ENCODE measurements at places on chromosomes 11 and 22. TPM values are rescaled to one million over a fixed set of nuclear protein-coding genes. Genes with fewer than 3 reads are reported as not detected.
A peak's percentile ranks its signal among the peaks of the same experiment; 100 is the strongest.

DNA sequence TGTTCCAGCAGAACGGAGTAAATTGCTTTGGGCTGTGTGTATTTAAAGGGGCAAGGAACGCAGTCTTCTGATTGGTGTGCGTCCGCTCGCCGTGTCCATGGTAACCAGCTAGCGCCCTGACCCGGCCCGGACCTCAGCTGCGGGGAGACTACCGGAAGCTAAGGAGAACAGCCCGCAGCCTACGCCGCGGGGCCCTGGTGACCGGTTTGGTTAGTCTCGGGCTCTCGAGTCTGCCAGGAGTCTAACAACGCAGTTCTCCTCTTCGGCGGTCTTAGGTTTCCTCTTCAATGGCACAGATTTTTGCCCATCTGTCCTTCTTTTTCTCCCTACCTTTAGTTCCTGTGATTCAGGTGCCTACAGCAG, 3.5 kb upstream of the OR56A3 start:
- no peak for DNase-seq
- no peaks in the 10 kb centered on the region for H3K36me3 ChIP-seq
- H3K4me3 ChIP-seq = no peak overlapping the region
- H3K27me3 ChIP-seq = no peaks in the 10 kb centered on the region
- H3K4me1 ChIP-seq = no peaks in the 10 kb centered on the region
- H3K27ac ChIP-seq = no peak overlapping the region

DNA sequence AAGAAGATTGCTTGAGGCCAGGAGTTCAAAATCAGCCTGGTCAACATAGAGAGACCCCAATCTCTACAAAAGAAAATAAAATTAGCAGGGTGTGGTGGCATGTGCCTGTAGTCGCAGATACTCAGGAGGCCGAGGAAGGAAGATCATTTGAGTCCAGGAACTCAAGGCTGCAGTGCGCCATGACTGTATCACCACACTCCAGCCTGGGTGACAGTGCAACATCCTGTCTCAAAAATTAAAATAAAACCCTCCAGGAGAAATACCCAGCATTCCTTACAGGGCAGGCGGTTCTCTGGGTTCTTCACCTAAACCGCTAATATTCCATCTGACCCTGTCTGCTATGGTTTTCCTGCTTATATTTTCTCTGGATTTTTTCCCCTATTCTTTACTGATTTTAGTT, 13.5 kb downstream of the TCF20 start:
- no peaks in the 10 kb centered on the region for H3K36me3 ChIP-seq
- no peak for DNase-seq
- no peak overlapping the region for H3K4me3 ChIP-seq

- H3K4me3 ChIP-seq = no peak overlapping the region
- H3K36me3 ChIP-seq = no peaks in the 10 kb centered on the region
- H3K27me3 ChIP-seq = no peaks in the 10 kb centered on the region
- DNase-seq = no peak
- no peak overlapping the region for H3K27ac ChIP-seq
Observed at GRCh38 chr22:26744892-26745808, 87.8 kb downstream of the MIAT start.

DNA sequence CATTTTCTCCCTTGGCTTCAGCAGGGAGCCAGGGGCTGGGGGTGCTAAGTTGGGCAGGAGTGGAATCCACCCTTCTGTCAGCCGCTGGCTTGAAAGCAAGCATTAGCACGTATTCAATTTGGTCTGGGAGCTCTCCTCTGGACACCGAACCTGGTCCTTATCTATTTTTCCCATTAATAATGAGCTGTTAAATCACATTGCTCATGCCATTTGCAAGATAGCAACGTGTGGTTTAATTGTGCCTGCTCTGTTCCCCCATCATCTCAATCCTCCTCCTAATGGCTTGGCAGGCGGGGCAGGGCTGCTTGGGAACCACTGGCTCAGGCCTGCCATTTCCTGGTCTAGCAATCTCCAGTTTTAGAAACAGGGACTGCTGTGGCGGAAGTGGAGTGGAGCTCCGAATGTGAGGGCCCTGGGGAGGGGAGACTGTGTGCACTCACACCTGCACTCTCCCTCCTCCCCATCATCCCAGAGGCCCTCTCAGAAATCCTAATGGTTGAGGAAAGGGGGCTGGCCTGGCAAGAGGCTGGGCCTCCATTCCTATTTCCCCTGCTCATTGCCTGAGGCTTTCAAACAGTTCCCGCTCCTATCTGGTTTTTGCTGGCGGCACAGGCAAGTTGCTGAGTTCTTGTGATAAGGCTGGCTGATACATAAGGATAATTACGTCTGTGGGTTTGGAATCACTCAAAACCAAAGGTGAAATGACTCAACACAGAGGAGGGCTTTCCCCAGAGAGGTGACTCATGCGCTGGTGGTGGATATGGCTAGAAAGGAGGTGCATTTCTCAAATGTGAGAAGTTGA, 201.2 kb upstream of the E2F8 start:
- H3K4me3 ChIP-seq = no peak overlapping the region
- DNase-seq = no peak
- no peaks in the 10 kb centered on the region for H3K4me1 ChIP-seq
- H3K27me3 ChIP-seq = no peaks in the 10 kb centered on the region
- no peaks in the 10 kb centered on the region for H3K36me3 ChIP-seq

DNA sequence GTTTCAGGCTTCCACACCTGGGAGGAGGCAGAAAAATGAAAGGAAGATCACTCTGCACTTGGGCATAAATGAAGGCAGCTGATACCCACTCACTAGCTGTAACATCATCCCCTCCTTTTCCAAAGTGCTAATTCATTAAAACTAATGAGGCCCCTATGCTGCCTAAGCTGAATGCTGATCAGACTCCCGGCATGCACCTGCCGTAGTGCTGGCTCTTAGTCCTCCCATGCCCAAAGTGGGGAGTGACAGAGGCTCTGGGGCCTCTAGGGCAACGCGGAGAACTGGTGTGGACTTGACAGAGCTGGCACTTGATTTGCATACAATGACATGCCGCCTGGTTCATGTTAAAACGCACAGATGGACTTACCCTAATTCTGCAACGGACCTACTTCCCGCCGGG, 96.5 kb upstream of the NCAM1 start:
- H3K27ac ChIP-seq = no peak overlapping the region
- no peaks in the 10 kb centered on the region for H3K4me1 ChIP-seq
- no peak overlapping the region for H3K4me3 ChIP-seq
- no peaks in the 10 kb centered on the region for H3K36me3 ChIP-seq
- DNase-seq = no peak
- H3K27me3 ChIP-seq = no peaks in the 10 kb centered on the region

DNA sequence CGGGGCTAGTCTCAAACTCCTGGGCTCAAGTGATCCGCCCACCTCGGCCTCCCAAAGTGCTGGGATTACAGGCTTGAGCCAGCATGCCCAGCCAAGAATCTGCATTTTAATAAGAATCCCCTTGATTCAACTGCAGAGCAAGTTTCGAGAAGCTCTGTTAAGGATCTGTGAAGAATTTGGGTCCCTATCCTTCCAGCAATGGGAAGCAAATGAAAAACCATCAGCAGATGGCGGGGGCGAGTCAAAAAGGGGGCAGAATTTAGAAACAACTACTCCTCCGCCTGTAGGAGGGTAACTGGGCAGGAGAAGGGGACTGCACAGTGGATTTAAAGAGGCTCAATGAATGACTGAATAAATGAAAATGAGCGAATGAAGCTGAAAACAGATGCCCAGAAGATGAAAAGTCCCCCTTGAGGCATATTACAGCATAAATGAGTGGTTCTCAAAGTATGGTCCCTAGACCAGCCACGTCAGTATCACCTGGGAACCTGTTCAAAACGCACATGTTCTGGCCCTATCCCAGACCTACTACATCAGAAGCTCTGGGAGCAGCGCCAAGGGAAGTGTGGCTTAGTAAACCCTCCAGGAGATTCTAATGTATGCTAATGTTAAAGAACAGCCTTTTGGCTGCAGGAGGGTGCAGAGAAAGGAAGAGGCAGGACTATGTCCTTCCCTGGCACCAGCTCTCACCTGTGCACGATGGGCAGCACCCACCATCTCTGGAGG, 15.0 kb downstream of the VWCE start:
- no peak overlapping the region for H3K4me3 ChIP-seq
- H3K4me1 ChIP-seq = no peaks in the 10 kb centered on the region
- H3K36me3 ChIP-seq = no peaks in the 10 kb centered on the region
- H3K27me3 ChIP-seq = no peaks in the 10 kb centered on the region
- no peak for DNase-seq
- no peak overlapping the region for H3K27ac ChIP-seq

DNA sequence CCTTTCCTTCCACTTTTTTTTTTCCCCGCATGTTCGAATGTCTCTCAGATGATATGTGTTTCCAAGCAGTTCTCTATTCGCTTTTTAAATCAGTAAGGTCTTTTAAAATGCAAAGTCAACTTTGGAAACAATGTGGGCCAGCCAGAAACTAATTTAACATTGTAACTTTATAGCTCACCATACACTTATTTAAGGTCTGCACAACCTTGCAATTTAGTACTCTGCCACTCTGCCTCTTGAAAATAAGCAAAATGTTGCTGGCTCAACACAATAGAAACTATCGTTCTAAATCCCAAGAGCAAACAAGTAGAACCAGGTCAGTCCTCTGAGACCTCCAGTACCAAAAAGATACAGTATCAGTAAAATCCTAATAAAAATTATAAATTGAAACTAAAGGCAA, 109.0 kb downstream of the SIK3 start:
- no peak overlapping the region for H3K4me3 ChIP-seq
- no peaks in the 10 kb centered on the region for H3K36me3 ChIP-seq
- no peak overlapping the region for H3K27ac ChIP-seq
- H3K4me1 ChIP-seq = peaks cover 36% of the 10 kb centered on the region
- DNase-seq = no peak

DNA sequence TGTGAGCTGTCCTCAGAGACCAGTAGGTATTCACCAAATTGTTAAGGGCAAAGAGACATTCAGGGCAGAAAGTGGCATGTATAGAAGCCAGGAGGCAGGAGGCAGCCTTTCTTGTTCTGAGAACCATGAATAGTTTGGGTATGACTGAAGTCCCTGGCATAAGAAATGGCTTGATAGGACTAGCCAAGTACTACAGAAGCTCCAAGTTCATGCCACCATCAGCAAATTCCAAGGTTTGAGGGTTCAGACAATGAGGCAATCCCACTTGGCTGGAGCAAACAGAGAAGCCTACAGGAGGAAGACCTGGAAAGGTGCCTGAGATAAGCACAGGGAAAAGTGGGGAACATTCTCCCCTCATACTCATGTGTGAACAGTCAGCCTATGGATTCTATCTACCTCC, 25.8 kb downstream of the XRRA1 start:
- H3K27ac ChIP-seq = no peak overlapping the region
- H3K36me3 ChIP-seq = peaks cover 7% of the 10 kb centered on the region
- H3K27me3 ChIP-seq = no peaks in the 10 kb centered on the region
- H3K4me1 ChIP-seq = no peaks in the 10 kb centered on the region
- no peak for DNase-seq
- H3K4me3 ChIP-seq = no peak overlapping the region

GRCh38 chr11:1943977-1944376, 3.2 kb upstream of the MRPL23 start:
- no peak for DNase-seq
- no peaks in the 10 kb centered on the region for H3K27me3 ChIP-seq
- H3K27ac ChIP-seq = no peak overlapping the region
- H3K4me1 ChIP-seq = no peaks in the 10 kb centered on the region

- peak overlapping the region; percentile 71 for H3K27ac ChIP-seq
- H3K27me3 ChIP-seq = no peaks in the 10 kb centered on the region
- DNase-seq = peak; percentile 72
- H3K36me3 ChIP-seq = peaks cover 8% of the 10 kb centered on the region
Observed at GRCh38 chr22:36156515-36157419, 3.8 kb downstream of the APOL3 start.

The OR8G5 gene
- not detected for total RNA-seq

DNA sequence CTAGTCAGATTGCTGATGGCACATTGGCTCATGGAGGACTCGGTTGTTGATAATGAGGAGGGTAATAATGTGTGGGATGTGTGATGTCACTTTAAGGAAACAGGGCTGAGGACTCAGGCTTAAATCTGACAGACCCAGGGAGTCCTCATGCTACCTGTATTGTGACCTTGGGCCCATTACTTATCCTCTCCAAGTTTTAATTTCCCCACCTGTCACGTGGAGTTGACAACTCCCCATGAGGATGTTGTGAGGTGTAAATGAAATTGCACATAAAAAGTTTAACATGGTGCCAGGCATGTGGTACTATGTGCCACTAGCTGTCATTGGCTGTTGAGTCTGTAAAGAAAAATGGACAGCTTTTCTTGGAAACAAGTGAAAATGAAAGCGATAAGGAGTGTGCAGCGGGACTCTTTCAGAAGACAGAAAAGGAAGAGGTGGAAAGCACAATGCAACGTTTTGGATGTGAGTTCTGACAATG, 15.3 kb downstream of the IL10RA start:
- peaks cover 32% of the 10 kb centered on the region for H3K36me3 ChIP-seq
- H3K27me3 ChIP-seq = no peaks in the 10 kb centered on the region
- H3K4me1 ChIP-seq = peaks cover 89% of the 10 kb centered on the region
- no peak for DNase-seq

The OR52E4 gene
- total RNA-seq = not detected

DNA sequence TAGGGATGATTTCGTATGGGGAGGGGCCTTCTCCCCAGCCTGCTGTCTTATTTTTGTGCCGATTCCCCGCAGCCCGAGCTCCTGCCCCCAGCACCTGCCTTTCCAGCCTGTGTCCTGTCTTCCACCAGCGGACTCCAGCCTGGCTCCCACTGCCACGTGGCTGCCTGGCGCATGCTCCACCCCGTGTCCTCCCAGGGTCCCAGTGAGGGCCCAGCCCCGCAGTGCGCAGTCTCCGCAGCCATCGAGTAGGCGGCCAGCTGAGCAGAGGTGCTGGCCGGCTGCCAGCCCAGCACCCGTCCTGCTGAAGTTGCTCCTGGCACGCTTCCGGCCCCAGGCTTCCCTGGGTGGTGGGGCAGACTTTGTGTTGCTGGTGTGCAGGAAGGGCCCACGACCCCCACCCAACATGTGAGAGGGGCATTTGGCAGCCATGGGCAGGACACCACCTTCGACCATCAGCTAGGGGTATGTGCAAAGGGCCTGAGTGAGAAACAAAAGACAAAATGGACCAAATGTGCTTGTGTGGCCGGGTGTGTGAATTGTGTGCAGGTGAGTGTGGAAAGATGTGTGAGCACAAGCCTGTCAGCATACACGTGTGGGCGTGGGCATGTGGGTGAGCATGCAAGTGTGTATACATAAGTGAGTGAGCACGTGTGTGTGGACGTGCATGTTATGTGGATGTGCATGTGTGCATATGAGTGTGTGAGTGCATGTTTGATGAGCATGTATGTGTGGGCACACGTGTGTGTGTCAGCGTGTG, 55.9 kb downstream of the RTN4R start:
- peaks cover 11% of the 10 kb centered on the region for H3K4me1 ChIP-seq
- H3K27ac ChIP-seq = peak overlapping the region; percentile 38
- H3K4me3 ChIP-seq = no peak overlapping the region
- no peaks in the 10 kb centered on the region for H3K36me3 ChIP-seq
- DNase-seq = no peak

The MPEG1 gene
- total RNA-seq = 1.2 TPM

The DNAJB7 gene
- total RNA-seq = not detected

The PTH gene
- not detected for total RNA-seq

GRCh38 chr11:12284316-12285050, 92.9 kb upstream of the PARVA start:
- H3K27me3 ChIP-seq = no peaks in the 10 kb centered on the region
- peaks cover 5% of the 10 kb centered on the region for H3K4me1 ChIP-seq
- no peak overlapping the region for H3K27ac ChIP-seq
- no peak overlapping the region for H3K4me3 ChIP-seq
- no peak for DNase-seq
